ENCODE measurements at places on chromosomes 2 and 18. TPM values are rescaled to one million over a fixed set of nuclear protein-coding genes. Genes with fewer than 3 reads are reported as not detected.

DNA sequence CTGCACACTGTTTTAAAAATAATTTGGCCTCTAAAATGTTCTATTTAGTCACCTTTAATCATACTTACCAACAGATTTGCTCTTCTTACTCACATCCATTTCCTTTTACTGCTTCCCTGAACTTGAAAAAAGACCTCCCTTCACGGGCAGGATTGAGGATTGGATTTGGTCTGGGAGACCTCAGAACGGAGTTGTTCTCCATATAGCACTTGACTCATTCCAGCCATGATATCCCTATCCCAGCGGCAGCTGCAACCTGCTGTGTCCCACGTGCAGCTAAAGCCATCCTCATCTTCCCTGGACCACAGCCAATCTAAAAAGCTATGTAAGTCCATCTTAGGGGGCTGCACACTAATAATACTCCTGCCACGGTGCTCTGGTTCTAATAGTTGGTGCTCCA is 97.0 kb upstream of the PTPRM start:
- H3K4me1 ChIP-seq: no peaks in the 10 kb centered on the region
- H3K27me3 ChIP-seq: peaks cover 30% of the 10 kb centered on the region
- H3K4me3 ChIP-seq: no peak overlapping the region
- H3K27ac ChIP-seq: no peak overlapping the region

DNA sequence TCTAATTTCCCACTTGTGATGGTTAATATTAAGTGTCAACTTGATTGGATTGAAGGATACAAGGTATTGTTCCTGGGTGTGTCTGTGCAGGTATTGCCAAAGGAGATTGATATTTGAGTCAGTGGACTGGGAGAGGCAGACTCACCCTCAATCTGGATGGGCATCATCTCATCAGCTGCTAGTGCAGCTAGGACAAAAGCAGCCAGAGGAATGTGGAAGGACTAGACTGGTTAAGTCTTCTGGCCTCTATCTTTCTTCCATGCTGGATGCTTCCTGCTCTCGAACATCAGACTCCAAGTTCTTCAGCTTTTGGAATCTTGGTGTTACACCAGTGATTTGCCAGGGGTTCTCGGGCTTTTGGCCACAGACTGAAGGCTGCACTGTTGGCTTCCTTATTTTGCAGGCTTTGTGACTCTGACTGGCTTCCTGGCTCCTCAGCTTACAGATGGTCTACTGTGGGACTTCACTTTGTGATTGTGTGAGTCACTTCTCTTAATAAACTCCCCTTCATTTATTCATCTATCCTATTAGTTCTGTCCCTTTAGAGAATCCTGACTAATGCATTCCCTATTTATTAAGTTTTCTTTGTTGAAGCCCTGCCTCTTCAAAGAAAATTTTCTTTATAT is 1087.5 kb upstream of the NXPH2 start:
- no peak for DNase-seq
- H3K36me3 ChIP-seq: no peaks in the 10 kb centered on the region
- H3K27me3 ChIP-seq: no peaks in the 10 kb centered on the region

GRCh38 chr2:201879996-201880395 is 73.7 kb downstream of the CDK15 start:
- DNase-seq: no peak
- H3K36me3 ChIP-seq: no peaks in the 10 kb centered on the region

NCKAP5 gene
- 1.2 TPM for total RNA-seq

DNA sequence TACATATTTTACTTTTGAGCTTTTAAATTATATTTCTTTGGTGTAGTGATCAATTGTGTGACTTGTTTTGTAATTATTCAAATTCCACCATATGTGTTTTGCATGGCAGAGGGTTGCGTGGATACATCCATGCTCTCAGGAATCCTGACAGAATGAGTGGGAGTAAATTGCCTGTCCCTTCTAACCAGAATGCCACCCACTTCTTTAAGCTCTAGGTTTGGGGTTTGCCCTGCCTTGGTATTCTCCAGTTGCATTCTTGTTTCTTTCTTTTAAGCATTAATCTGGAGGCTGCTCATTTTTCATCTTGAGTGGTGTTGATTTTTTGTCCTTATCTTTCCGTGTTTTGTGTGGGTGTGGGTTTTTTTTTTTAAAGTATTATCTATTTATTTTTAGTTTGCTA is 360.0 kb downstream of the PTPRM start:
- H3K4me1 ChIP-seq: peaks cover 66% of the 10 kb centered on the region
- H3K27ac ChIP-seq: peak overlapping the region; percentile 86
- H3K27me3 ChIP-seq: no peaks in the 10 kb centered on the region
- H3K4me3 ChIP-seq: no peak overlapping the region

Data from Calu3 (cell line).